G401 (cell line): ENCODE measurements at places on chromosomes 1 and 21.
A peak's percentile ranks its signal among the peaks of the same experiment; 100 is the strongest.

DNA sequence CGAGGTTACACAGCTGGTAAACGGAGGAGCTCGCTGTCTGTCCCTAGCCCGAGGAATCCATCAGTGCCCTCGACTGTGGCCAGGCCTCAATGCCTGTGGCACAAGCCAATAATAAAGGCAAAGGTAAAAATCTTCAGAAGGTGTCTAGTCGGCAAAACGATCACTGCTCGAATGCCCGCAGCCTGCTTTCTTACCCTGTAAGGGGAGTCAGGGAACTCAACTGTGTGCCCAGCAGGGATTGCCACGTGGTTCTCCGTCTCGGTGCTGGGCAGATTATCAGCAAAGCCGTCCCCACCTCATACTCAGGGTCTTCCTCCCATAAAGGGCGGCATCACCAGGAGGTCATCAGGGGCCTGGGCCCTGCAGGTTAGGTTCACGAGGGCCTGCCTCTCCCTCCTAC lies 103.4 kb downstream of the PAX7 start:
- DNase-seq, result no peak

DNA sequence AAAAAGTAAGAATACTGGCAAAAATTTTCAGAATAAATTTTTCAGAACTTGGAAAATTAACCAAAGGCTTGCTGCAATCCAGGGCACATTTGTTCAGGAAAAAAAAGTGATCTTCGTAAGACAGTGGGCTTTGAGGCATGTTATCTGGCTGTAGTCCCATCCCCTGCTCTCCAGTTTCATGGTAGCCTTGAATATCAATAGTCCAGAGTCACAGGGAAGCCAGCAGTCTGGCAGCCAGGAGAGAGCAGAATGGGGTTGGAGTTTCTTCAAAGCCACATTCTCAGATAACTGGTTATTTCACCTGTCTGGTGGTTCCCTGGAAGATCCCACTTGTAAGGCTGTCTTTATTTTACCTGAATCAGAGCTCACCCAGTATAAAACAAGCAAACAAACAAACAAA lies 669.3 kb downstream of the MATN1 start:
- no peak for DNase-seq

DNA sequence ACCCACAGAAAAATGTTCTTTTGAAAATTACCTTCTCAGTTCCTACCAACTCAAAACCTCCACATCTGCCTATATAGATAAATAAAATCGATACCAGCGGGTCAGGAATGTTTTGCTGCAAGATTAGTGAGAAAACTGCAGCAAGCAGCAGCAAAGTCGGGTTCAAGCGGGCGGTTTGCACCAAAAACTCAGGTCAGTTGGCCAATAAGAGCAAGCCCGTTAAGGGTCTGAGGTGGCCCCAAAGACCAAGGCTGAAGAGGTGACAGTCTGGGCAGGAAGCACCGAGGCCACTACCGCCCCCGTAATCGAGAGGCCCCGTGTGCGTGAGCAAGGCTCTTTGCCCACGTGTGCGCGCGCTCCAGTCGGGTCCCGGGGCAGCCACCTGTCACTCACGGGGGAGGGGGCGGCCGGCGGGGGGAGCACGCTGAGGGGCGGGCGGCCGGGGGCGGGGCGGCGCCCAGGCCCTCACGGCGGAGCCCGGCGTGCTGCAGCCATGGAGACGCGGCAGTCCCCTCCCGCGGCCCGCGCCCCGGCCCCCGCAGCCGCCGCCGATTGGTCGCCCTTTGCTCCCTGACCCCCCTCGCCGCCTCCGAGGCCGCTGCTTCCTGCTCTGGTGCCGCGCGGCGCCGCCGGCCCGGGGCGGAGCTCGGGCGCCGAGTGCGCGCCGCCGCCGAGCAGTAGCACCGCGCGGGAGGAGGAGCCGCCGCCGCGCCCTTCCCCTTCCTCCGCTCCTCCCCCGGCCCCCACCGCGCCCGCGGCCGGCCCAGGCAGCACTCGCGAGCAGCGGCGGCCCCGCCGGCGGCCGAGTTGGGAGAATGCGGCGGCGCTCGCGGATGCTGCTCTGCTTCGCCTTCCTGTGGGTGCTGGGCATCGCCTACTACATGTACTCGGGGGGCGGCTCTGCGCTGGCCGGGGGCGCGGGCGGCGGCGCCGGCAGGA lies at the start of gene GALNT2:
GALNT2 (plus strand) TSS at position 773 of the 939 bp plus-strand sequence; CDS start at position 816, 43 bp downstream.
- peak; percentile 84 for DNase-seq

GRCh38 chr1:232381394-232382100 lies 248.4 kb downstream of the SIPA1L2 start:
- no peak for DNase-seq

DNA sequence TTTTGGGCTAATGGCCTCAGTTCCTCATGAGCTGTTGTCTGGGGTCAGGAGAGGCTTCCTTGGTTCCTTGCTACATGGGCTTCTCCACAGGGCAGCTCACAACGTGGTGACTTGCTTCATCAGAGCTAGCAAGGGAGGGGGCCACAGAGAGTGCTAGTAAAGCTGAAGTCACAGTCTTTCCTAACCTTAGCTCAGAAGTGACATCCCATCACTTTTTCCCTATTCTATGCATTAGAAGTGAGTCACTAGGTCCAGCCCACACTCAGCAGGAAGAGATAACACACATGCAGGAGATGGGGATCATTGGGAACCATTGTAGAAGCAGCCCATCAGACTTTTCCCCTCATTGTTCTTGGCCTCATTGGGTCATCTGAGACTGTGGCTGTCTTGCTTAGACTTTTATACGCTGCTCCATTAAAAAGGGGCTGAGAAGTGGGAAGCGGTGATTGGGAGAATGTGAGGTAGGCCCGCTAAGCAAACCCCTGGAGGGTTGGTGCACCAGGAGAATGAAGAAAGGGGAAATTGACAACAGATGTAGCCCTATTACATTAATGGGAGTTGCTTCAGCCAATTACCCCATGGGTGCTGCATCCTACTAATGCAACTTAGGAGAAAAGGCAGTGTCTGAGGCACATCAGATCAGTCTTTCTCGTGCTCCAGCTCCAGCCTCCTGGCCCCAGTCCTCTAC lies 22.1 kb upstream of the IGSF21 start:
- no peak for DNase-seq

- DNase-seq, result peak; percentile 1
These were observed 37.6 kb upstream of the PGBD5 start for GRCh38 chr1:230463760-230464159.

- peak; percentile 52 for DNase-seq
These were observed 69.6 kb upstream of the LRRC8B start for GRCh38 chr1:89454845-89455521.

DNA sequence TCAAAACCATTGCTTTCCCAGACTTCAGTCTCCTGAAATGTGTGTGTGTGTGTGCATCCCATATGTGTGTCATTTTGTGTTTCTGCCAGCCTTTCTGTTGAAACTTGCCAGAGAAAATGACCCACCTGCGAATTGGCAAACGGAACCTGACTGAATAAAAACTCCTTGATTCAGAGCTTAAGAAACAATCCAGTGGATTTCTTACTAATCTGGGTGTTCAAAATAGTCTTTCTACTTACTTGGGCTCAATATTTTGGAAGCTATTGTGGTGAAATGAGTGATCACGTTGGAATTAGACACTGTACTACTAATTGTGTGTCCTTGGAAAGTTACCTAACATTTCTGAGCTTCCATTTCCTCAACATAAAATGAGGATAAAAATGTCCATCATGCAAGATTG lies 138.9 kb upstream of the ERG start:
- DNase-seq, result no peak

GRCh38 chr1:170929412-170929834 lies 5.9 kb upstream of the MROH9 start:
- DNase-seq, result no peak

GRCh38 chr1:44108971-44109370 lies 9.7 kb upstream of the KLF17 start:
- DNase-seq, result no peak

DNA sequence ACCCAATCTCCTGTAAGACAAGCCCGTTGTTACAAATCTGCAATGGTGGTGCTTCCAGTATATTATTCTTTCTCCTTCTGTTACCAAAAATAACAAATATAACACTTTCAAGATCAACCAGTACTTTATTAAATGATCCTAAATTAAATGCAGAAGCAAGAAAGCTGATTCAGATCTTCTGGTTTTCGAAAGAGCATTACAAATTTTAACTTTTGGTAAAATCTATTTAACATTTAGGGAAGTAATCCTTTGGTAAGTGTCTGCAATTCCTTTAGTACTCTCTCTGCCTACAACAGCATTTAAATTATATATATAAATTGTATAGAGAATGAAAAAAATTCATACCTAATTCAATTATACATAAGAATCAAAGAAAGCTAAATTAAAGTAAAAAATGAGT lies 198.6 kb upstream of the HMCN1 start:
- DNase-seq, result no peak

GRCh38 chr1:8239039-8239305 lies 78.9 kb upstream of the SLC45A1 start:
- DNase-seq, result peak; percentile 41

DNA sequence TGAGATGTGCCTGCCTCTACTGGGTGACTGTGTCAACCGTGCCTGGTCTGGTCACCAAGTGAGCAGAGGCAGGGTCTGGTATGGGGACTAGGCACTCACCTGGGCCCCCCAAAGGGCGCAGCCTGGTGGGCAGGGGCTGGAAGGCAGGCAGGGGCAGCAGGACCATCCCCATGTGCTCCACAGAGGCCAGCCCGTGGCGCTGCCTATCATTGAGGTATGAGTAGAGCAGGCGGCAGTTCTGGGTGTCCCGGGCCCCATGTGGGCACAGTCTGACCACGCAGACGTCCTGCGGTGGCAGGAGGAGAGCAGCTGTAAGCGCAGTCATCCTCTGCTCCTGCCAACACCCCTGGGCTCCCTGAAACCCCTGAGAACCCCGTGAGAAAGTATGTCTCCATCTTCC lies 23.7 kb downstream of the SPOCD1 start:
- no peak for DNase-seq

DNA sequence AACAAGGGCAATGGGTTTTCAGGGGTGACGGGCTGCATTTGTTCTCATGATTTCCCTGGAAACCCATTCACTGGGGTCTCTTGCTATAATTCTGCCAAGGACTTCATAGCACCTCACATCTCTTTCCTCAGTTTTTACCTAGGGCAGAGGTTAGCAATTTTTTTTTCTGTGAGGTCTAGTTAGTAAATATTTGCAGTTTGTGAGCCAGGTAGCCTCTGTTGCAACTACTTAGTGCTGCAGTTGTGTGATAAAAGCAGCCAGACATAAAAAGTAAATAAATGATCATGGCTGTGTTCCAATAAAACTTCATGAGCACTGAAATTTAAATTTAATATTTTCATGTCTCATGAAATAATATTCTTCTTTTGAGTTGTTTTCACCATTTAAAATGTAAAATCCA lies 37.7 kb downstream of the IFI44 start:
- DNase-seq, result no peak

DNA sequence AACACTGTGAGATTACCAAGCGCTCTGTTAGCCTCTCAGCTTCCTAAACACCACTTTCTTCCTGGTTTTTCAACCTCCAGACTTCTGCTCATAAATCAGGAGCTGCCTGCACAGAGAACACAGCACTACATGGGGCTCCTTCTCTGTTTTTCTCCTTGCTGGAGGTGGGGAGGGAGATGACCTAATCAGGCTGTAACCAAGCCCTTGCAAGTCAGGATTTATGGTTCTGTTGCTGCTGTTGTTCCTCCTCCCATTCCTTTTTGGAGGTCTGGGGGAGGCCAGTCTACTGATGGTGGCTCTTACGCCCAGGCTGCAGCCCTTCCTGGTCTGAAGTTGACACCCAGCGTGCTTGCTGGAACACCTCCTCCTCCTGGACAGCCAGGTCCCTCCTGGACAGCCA lies 80.9 kb upstream of the AJAP1 start:
- no peak for DNase-seq

- no peak for DNase-seq
These were observed 1.4 kb downstream of the ORC1 start for GRCh38 chr1:52402860-52403240.

DNA sequence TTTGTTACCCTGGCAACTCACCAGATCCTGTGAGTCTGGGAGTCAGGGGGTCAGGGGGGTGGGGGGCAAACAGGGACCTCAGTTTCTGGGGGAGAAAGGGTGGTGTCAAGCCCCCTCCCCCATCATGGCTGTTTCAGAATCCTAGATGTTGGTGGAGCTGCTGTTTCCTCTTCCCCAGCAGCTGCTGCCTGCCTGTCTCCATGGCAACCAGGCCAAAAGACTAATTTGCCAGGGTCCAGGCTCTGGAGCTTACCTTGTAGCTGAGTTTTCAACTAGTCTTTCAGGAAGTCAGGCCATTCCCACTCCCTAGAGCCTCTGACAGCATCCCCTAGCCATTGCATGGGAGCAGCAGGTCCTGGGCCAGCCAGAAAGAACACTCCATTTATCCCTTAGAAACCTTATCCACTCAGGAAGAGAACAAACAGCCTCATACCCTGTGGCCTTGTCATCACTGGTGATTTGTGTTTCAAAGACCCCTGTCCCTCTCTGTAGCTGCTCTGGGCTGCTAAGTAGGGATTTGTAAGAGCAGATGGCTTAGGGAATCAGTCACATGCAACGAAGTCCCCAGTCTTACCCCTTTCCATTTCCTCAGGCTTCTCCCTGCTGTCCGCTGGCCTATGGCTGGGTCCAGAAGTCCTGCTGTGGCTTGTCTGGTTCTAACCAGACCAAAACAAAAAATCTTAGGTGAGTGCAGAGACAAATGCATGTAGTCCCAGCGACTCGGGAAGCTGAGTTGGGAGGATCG lies 21.5 kb upstream of the STMN1 start:
- peak; percentile 86 for DNase-seq

GRCh38 chr21:37445228-37445627 lies 78.7 kb downstream of the DYRK1A start:
- DNase-seq, result no peak

DNA sequence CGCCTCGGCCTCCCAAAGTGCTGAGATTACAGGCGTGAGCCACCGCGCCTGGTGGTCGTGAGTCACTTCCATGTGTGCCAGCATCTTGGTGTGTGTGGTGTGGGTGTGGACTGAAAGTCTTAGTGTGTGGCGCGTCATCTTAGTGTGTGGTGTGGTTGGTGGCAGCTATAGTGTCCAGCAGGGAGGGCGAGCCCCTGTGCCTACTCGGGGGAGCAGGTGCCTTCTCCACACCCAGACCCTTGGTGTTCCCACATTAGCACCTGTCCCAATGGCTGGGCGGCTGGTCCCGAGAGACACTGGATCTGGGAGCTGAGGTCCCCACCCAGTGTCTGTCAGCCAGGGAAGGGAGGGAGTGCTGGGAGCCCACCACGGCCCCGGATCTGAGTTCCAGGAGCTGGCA lies 2.8 kb downstream of the SCNN1D start:
- DNase-seq, result no peak

DNA sequence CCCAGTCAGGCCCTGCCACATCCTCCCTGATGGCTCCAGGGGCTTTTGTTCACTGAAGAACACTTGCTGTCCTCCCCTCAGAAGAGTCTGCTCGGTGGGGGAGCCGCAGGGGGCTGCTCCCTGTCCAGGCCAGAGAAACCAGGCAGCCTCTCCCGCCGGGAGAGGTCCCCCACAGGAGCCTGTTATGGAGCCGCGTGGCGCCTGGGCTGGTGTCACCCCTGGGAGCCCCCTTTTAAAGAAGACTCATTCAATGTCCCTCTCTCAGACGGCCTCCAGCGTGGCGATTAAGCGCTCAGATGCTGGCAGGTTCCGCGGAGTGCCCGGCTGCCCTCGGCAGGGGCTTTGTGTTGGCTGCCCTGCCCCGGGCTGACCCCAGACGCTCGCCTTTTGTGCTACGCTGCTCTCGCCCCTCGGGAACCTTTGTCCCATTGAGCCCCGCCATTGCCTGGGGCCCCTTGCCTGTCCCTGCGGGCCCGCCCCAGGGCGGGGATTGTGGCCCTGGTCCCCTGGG lies 43.1 kb downstream of the SKI start:
- no peak for DNase-seq

- no peak for DNase-seq
These were observed 15.4 kb upstream of the MEX3A start for GRCh38 chr1:156097499-156098178.
